ENCODE measurements at places on chromosomes 12 and 14.

- DNase-seq: no peak
Observed at GRCh38 chr14:24816011-24816928, 182.3 kb upstream of the GZMB start.

- no peak for DNase-seq
Observed at GRCh38 chr12:22312336-22312735, 22.2 kb downstream of the ST8SIA1 start.

- no peak for DNase-seq
Observed at GRCh38 chr12:3552726-3553045, 61.7 kb downstream of the PRMT8 start.

- no peak for DNase-seq
Observed at GRCh38 chr12:123490089-123490488, 32.1 kb downstream of the SNRNP35 start.

DNA sequence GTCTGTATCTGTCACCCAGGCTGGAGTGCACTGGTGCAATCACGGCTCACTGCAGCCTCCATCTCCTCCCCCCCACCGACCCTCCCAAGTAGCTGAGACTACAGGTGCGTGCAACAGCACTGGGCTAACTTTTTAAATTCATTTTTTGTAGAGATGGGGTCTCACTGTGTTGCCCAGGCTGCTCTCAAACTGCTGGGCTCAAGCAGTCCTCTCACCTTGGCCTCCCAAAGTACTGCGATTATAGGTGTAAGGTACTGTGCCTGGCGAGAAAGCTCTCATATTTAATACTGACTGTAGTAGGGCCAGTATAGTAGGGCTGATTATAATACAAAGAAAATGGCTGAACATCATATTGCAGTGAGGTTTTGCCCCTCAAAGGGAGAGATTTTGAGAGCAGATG, 2.4 kb downstream of the RIC8B start:
- no peak for DNase-seq

- DNase-seq: no peak
Observed at GRCh38 chr14:36171607-36172006, 4.9 kb downstream of the PTCSC3 start.

DNA sequence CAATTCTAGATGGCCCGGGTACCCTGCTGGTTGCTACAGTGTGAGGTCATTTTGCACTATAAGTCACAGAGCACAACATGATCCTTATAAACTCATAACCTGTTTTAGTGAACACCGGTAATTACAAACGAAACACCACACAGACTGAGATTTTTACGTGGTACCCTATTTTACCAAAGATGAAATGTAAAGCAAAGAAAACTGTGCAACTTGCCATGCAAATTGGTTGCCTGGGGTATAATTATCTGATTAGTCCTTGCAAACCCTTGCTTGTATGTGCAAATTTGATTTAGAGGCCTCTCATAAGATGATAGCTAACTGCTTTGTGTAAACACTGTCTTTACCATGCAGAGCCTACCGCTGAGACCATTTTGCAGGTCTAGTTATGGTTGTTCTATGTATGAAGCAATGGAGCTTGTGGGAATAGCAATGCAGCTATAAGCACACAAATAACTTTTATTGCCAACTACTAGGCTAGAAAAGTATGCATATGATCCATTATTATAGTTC, 372.1 kb upstream of the FAR2 start:
- no peak for DNase-seq
